HFF-Myc (cell line): ENCODE measurements at places on chromosomes 2 and 18.
A peak's percentile ranks its signal among the peaks of the same experiment; 100 is the strongest.

DNA sequence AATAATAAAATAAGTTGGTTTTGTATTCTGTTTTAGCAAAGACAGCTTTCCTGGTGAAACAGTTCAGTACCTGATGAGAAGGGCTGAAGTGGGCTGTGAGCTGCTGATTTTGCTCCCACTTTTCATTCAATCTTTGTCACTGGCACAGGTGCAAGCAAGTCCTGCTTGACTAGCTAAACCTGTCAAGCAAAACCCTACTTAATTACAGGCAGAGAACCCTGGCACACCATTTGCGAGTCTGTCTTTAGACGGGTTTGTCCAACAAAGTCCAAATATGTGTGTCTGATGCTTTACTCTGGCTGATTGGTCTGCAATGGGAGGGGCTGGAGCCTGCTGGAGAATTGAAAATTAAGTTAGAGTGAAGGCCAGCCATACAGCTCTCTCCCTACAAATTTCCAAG, 267.2 kb downstream of the EPHA4 start:
- no peak for DNase-seq

DNA sequence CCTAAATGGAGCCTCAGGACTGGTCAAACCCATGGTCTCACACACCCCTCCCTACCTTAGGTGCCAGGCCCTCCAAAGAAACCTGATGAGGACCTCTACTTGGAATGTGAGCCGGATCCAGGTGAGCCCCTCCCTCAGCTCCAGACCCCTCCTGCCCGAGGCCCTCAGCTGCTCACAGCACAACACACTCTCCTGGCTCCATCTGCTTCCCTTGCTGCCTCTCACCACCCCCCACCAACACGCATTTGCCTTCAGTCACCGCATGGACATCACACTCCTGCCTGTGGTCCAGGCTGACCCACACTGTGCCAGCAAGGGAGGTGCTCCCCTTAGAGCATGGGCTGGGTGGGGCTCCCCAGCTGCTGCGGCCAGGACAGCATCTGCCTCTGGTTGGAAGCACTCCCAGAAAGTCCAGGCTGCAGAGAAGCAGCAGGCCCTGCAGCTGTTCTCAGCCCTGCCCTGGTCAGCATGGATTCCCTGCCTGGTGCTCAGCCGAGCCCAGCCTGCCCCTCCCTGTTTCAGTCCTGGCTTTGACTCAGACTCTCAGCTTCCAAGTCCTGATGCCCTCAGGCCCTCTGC, 15.1 kb downstream of the SH2D6 start:
- DNase-seq = peak; percentile 90

GRCh38 chr2:37915773-37916172, 9.3 kb upstream of the RMDN2 start:
- no peak for DNase-seq

GRCh38 chr2:235584638-235585007, 90.8 kb downstream of the AGAP1 start:
- no peak for DNase-seq

GRCh38 chr2:120448436-120448835, 102.5 kb downstream of the INHBB start:
- DNase-seq = no peak

GRCh38 chr2:10316860-10317259, 14.2 kb downstream of the HPCAL1 start:
- no peak for DNase-seq

GRCh38 chr18:40032076-40032475, 1923.0 kb upstream of the PIK3C3 start:
- no peak for DNase-seq

- no peak for DNase-seq
These were observed 54.5 kb downstream of the RASGRP3 start for GRCh38 chr2:33530690-33531548.

DNA sequence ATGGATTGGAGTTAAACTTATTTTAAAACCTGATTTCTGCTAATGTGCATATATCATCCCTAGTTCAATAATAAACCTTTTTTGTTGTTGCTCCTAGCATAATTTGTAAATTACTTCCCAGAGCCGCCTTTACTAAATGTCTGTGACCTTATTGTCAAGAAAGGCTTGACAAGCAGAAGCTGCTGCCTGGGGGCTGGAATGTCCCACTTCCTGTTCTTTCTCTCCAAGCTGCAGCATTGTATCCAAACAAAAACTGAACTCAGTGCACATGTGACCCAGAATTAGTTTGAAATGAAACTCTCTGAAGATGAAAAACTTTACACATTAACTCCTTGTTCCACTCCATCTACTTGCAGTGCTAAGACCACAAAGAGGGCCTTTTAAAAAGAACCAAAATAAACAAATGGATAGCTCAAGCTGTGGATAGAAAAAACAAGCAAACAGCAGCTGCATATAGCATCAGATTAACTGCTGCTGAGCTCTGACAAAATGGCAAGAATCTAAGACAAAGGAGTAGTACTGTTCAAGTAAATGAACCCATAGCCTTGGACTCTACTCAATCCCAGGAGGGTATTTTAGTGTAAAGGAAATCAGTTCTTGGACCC, 99.8 kb upstream of the NEUROD1 start:
- no peak for DNase-seq

- DNase-seq = no peak
These were observed 18.7 kb downstream of the DYSF start for GRCh38 chr2:71472019-71472418.

DNA sequence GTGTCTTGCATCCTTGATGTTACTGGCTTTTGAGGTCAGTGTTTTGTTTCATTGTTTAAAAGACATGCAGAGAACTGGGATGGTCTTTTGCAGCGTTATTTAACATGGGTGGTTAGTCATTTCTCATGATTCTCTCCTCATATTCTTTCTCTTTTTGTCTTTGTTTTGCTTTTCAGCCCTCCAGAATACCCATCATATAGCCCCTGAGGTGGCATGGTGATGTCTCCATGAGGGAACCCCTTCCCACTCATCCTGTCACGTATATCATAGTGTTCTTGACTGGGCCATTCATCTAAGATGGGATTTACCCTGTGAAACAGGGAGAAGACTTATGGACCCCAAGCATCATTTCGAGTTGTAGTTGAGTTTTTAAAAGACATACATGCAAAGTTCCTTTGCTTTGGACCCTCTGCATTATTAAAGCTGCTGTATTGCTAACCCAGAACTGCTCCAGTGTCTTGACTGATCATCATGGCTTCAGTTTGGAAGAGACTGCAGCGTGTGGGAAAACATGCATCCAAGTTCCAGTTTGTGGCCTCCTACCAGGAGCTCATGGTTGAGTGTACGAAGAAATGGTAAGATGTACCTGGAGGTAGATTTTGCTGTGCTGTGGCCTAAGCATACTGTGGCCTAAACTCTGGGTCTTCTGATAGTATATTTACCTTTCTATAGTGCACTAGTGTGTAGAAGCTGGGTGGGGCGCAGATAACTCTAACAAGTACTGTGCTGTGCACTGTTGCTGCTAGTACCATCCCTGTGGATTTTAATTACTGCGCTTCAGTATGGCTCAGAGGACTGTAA, 1.4 kb downstream of the EHBP1 start:
- no peak for DNase-seq

DNA sequence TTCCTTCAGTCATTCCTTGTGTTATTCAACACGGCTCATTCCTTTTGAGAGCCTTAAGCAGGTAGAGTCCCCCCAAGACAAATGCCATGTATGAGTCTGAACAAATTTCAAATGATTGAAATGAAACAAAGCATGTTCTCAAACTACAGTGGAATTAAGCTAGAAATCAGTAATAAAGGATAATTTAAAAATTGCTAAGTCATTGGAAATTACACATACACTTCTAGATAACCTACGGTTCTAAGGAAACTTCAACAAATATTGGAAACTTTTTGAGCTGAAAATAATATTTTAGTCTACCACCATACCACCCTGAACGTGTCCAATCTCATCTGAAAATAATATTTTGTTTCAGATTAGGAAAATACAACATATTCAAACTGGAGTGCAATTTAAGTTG, 71.8 kb upstream of the UGP2 start:
- DNase-seq = no peak

DNA sequence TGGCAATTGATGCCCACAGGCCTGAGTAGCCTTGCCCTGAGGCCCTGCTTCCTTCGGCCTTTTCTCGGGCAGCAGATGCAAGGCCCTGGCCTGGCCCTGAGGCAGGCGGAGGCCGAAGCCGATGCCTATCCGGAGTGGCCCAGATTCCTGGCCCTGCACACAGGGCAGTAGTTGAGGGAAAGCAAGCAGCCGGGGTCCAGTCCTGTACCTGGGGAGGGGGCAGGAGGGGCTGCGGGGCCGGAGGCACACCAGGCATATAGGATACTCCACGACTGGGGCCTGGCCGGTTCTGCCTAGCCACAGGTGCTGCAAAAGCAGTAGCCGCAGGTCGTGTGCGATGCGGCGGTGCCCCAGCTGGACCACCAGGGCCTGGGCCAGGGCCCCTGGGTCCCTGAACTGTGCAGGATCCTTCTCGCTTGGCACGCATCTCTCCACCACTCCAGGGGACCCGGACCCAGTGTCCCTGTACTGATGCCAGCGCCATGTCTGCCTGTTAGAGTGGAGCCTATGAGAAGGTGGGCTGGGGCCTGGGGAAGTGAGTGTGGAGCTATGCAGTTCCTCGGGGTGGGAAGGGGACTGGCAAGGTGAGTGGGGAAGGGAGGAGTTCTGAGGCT, 1.8 kb downstream of the PRR30 start:
- DNase-seq = no peak

DNA sequence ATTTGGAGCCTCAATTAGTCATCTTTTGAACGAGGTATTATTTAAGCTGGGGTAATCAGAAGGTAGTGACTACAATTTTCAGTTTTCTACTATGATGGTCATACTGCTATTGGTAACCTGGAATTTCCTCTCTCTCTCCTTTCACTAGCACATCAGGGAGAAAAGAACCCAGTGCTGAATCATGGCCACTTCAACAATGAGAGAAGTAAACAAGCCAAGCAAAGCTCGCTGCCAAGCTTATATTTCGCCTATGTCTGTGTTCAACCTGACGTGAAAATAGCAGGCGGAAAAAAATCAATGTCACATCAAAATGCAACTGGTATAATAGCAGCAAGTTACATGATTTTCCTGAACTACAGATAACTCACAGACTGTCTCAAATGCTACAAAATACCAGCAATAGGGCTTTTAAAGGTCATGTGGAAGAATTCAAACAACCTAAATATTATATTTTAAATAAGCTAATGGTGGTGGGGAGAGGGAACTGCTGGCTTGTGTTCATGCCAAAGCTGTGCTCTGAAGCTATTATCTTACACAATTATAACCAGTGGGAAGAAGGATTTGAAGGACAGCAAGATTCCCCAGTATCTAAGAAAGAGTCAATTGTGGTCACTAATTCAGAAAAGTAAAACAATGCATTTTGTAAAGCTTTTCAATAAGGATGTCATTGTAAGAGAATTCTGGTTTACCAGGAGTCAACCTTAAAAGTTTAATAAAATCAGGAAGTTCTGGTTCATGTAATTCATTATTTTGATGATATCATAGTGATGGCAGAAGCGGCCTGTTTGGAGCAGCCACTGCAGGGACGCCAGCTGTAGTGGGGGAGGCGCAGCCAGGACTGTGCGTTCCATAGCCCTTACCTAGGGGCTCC, 38.0 kb downstream of the RNF152 start:
- no peak for DNase-seq

- DNase-seq = no peak
These were observed 18.7 kb downstream of the RBBP8 start for GRCh38 chr18:22951823-22952222.

DNA sequence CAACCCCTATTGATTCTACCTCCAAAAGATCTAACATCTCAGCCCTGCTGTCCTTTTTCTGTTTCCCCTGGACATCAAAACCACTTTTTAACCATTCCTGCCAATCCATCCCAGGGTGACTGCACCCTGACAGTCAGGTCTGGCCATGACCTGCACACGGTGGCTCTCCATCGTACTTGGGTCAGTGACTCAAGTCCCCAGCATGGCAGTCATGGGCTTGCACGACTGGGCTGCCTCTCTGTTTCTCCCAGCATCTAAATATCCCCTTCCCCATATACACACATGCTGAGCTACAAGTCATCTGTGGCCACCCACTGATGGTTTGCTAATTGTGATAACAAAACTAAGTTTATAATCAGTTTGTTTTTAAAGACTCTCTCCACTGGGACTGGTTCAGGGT, 6.6 kb downstream of the NCK2 start:
- DNase-seq = no peak

DNA sequence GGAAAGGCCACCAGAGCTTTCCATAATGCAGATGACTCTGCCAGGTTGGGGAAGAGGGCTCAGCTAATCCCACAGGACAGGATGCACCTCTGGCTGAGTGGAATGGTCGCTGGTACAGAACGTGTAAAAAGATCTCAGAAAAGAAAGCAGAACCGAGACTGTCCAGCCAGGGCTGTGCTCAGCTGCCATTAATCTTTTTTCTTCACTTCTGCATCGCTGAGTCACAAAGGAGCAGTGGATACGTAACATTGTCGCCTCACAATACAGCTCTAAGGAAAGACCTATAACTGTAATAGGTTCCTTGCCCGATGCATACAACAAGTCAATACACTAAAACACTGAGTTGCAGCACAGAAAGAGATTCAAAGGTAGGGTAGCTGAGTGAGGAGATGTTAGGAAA, 354.2 kb downstream of the EN1 start:
- no peak for DNase-seq

DNA sequence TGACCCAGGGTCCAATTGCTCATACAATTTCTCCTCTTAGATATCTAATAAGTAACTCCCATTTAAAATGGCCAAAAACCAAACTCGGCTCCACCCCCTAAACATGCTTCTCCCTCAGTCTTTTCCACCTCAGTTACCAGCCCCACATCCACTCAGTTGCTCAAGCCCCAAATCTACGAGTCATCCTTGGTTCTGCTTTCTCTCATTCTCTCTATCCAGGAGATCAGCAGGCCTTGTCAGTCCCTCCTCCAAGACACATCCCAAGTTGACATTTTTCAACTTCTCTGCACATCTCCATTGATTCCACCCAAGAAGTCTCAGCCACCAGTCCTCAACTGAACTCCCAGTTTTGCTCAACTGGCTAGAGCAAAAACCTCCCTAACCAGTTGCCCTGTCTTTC, 40.5 kb upstream of the RTN4 start:
- no peak for DNase-seq

DNA sequence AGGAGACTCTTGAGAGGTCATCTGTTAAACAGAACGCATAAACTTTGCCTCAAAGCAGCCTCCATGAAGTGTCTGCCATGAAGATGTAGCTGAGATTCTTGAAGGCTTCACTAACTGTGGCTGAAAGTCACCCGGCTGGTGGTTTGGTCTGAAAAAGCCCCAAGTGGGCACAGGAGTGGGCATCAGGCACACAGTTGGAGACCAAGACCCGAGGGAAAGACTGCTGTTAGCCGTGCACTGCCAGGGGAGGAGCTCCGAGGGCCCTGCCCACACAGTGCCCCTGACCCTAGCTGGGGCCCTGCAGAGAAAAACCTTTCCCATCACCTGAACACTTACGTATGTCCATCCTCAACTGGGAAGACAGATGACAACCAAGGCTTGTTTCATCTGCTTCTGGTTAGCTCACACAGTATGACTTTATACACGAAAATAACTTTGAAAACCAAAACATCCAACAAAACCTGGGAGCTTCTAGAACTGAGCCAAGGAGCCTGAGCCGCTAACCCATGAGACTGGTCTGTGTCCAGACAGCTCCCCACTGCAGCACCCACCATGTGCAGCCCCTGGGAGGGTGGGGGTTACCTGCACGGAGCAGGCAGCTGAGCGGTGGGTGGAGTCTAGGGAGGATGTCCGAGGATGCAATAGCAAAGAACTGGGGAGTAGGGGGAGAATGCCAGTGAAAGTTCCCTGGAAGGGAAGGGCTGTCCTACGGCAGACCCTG, 15.4 kb downstream of the HJURP start:
- DNase-seq = no peak
